DMS 273 treated with DMSO at 0.1 percent for 48 hours (cell line): ENCODE measurements at places on chromosomes 2 and 18.

GRCh38 chr2:33488178-33488690 is 11.8 kb downstream of the RASGRP3 start:
- DNase-seq: no peak

GRCh38 chr2:178530625-178531142 is 50.4 kb downstream of the PLEKHA3 start:
- no peak for DNase-seq

- no peak for DNase-seq
Observed at GRCh38 chr2:21650569-21650968, 526.8 kb downstream of the TDRD15 start.

GRCh38 chr2:127592761-127593227 is 53.2 kb upstream of the GPR17 start:
- no peak for DNase-seq

GRCh38 chr2:120486441-120486840 is 140.5 kb downstream of the INHBB start:
- no peak for DNase-seq

DNA sequence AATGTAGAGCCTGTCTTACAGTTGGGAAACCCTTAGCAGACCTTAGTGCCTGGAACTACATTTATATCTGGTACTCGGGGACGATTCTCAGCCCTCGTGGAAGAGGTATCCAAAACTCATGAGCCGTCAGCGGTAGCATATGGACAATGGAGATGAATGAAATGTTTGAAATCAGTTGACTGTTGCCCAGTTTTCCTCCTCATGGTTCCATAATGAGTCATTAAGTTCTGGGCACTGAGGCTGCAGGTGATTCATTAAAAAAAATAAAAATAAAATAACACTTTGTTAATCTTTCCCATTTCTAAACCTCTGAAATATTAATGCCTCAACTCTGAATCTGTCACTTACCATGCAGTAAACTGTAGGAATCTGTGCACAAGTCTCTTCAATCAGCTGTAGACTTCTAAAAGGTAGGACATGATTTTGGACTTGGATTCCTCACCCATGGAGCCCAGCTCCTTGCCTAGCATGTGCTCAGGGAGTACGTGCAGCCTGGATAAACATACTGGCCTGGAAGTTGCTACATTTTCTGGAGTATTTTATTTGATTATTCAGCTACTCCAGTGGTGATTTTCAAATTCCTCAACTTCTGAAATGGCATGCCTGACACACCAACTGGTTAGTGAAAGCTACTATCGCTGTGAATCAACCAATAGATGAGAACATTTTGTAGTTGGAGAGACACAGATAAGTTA is 979.2 kb downstream of the CNTNAP5 start:
- DNase-seq: no peak
